ENCODE measurements at places on chromosomes 7 and 10.
A peak's percentile ranks its signal among the peaks of the same experiment; 100 is the strongest.

- no peak for DNase-seq
Measured at GRCh38 chr10:24542314-24543270, 181.1 kb downstream of the ARHGAP21 start.

DNA sequence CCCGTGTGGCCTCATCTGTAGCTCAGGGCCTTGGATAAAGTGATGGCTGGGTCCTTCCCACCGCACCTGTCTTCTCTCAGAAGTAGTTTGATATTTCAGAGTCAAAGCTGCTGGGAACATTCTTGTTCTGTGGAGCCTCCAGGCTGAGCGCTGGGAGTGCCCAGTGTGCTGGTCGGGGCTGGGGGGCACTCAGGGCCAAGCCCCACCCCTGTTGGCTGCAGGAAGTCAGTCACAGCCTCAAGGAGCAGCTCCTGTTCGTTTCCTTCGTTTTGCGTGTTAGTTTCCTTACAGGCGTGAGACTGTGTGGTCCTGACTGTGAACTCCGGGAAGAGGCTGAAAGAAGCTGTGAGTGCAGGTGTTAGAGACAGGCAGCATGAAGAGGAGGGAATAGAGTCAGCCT lies 33.2 kb downstream of the POR start:
- DNase-seq = no peak

- peak; percentile 74 for DNase-seq
Measured at GRCh38 chr7:6160191-6160623, 112.2 kb downstream of the CYTH3 start.

- no peak for DNase-seq
Measured at GRCh38 chr10:108465871-108466641, 1301.5 kb upstream of the SORCS1 start.

GRCh38 chr10:127090138-127090537 lies 106.3 kb downstream of the INSYN2A start:
- DNase-seq = peak; percentile 22

DNA sequence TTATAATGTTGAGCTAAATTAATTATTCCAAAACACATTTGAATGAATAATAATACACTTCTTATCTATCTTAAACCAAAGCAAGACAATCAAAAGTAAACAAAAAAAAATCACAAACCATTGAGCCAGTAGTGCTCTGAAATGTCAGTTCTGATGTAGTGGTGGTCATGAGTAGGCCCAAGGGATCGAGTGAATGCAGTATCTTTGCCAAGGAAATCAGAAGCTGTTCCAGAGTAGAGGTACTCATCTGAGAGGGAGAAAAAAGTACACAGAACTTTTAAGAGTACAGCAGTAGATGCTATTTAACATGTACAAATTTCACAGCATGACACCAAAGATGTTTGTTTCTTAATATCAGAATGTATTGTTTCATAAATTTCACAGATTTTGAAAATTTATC lies 121.5 kb downstream of the SEMA3D start:
- no peak for DNase-seq

- DNase-seq = no peak
Measured at GRCh38 chr10:34769899-34770298, 45.2 kb downstream of the PARD3 start.

DNA sequence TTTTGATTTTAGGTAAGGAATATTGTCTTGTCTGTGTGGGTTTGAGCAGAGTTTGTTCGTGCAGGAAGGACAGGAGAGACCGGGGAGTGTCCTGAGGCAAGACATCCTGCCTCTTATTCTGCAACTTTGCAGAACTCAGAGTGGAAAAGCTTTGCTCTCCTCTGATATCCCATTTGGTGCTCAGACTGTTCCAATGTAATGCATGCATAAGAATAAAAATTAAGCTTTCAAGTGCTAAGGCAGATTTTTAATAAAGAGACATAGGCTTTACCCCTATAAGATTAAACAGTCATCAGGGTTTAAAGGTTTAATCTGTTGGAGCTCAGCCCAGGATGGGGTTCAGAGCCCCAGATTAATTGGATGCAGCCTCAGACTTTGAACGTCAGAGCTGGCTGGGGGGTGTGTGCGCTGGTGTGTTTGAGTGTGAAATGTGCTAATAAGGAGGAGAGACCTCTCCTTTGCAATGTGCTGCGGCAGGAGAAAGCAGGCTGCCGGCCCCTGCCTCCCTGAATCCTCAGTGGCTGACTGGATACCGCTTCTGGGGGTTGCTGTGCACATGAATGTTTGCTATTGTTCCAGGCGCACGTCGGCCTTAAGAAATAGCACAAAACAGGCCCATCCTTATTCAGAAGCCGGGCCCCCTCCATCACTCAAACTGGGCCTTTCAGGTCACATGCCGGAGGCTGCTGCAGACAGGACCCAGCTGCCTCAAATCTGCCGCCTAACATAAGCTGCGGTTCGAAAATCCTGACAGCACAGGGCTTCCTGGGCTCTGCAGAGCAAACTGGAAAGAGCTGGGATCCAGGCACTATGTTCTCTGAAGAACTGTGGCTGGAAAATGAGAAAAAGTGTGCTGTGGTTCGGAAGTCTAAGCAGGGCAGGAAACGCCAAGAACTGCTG lies 84.1 kb upstream of the PRR15 start:
- DNase-seq = no peak

- no peak for DNase-seq
Measured at GRCh38 chr7:55360486-55360885, 4.7 kb upstream of the LANCL2 start.

GRCh38 chr10:124266468-124267230 lies 152.1 kb downstream of the OAT start:
- DNase-seq = no peak

GRCh38 chr10:21048068-21048467 lies 151.0 kb upstream of the NEBL start:
- no peak for DNase-seq

DNA sequence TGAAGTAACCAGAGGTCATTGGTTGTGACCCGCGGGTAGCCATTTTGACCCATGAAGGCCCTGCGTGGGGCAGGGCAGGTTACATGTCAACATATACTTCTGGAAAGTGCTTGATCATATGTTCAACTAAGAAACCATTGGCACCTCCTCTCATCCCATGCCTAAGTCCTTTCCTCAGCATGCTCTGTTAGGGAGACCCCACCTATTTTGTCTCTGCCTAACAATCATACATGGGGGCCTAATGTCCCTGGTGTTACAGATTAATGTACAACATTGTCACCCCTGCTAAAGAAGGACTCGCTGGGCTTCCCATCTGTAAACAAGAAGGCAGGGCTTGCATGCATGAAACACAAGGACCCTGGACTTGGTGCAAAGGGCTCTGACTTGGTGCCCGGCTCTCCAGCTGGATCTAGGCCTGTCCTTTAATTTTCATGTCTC lies 133.7 kb upstream of the TNS3 start:
- DNase-seq = no peak

GRCh38 chr10:33723181-33723580 lies 388.7 kb upstream of the NRP1 start:
- DNase-seq = no peak

DNA sequence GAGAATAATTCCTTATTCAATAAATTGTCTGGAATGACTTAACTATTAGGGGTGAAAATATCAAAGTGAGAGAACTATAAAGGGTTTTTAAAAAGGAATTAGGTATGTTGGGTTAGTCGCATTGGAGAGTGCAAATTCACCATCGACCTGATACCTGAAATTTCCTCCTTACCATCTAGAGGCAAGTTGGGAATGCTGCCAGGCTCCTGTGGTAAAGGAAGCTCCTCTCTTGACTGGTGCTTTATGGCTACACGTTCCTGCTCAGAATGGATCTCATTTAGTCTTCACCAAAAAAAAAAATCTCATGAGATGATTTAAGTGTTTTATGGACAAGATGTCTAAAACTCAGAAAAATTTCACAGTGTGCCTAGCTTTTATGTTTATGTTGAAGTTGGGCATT lies 129.8 kb downstream of the EGFR start:
- no peak for DNase-seq

GRCh38 chr7:89770161-89770560 lies 384.1 kb upstream of the STEAP1 start:
- DNase-seq = no peak

GRCh38 chr10:113252650-113253618 lies 299.9 kb upstream of the HABP2 start:
- DNase-seq = no peak

DNA sequence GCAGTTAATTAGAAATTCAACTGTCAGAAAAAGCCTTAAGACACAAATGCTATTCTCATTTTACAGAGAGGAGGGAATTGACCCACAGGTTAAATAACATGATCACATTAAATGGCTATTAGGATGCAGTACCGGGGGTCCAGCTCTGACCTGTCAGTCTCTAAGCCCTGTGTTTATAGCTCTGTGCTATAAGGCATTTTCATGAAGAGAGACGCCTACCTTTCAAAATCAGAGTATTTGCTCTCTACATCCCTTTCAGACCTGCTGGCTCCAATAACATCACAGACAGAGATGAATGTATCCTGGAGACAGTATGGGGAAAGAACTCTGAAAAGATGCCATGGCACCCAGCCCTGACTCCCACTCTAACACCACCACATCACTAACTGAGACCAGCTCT lies 189.9 kb upstream of the PRSS58 start:
- DNase-seq = no peak

DNA sequence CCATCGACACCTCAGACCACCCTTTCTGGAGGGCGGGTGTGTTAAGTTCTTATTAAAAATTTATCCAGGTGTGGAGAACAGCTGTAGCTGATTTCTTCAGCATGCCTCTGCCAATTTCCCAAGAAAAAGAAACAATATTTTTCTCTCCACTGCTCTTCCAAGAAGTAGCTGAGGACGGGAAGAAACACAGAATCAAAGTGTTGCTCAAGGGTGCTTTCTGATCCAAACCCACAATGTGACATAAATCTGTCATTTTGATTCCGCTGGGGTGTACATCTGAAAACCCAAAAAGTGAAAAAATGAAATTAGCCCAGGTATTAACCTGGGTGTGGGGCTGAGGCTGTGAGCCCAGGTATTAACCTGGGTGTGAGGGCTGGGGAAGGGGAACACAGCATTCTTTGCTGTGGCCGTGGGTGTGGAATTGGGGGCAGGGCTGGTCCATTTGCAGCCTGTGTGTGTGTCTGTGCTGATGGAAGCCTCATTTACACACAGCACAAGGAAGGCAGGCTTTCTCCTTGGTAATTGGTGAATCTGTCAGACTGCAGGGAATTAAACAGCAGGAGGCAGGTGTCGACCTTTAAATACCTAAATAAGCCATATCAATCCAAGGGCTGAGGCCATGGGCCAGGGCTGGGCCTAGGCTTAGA lies 48.4 kb upstream of the CCDC3 start:
- no peak for DNase-seq

DNA sequence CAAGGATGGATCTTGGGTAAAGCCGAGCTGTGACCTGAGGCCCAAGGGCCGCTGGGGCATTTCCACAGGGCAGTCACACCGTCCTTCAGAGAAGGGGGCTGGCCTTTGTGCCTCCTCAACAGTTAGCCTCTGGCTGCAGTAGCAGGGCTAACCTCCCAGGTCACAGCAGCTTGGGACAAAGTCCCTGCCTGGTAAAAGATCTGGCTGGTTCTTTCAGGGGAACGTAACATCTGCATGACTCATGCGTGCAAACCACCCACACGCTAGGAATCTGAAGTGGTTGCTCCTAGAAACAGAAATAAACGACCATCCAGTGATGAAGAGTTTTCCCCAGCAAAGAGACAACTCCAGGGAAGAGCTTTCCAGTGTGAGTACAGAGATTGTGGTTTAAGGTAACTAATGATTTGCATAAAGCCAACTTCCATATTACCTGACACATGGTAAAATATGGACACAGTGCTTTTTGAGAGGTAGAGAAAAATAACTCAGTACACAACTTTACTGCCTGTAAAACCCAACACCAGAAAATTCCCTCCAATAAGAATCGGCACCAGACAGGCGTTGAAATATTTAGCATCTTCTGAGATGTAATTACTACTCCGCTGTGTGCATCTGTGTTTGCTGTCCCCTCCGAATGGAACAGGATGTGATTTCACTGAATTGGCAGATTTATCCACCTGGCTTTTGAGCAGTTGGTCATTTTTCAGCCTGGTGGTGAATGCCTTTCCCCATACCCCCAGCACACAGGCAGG lies 84.9 kb upstream of the ADRB1 start:
- no peak for DNase-seq

DNA sequence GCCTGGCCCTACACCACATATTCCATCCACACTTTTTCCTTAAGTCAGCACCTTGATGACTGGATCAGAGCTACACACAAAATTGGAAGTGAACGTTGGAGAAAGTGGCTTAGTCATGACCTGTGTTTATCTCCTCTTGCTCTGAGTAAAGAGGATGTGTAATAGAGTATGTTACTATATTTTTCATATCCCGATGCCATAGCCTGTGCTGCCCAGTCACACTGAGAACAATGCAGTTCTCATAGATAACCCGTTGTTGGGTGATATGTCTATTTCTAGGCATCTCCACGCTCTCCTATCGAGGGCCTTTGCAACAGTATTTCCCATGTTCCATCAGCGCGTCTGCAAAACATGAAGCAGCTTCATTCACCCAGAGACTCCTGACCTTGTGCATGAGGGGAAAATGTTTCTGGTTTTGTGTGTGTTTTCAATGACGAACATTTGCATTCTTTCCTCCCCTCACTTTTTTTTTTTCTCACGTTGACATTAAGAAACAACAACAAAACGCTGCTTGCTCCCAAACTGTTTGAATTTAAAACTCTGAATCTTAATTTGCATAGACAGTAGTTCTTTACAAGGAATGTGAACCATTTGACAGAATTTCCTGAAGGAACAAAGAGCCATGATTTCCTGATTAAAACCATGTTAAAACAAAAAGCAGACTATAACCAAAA lies 43.4 kb downstream of the GRK5 start:
- no peak for DNase-seq

GRCh38 chr10:104308439-104308903 lies 29.8 kb downstream of the ITPRIP start:
- no peak for DNase-seq

GRCh38 chr10:78778444-78779338 lies 290.1 kb upstream of the ZMIZ1 start:
- no peak for DNase-seq

DNA sequence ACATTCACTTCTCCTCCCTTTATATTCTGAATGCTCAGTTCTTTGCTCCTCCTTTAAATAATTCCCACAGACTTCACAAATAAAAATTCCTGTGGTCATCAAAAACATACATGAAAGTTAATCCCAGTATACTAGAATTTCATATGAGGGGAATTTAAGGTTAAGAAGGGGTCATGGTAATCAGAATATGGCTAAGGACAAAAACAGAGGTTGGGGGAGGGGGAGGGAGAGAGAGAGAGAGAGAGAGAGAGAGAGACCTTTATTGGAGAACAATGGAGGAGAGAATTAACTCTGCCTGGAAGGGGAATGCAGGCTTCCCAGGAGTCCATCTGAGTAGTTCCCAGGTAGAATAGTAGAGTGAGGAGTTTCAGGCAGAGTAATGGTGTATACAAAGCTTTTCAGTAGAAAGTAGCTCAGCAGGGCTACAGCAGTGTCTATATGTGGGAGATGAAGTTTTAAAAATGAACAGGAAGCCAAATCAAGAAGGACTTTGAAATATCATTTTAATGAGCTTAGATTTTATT lies 5.2 kb upstream of the CUBN start:
- no peak for DNase-seq

Data from NCI-H2171 treated with DMSO at 0.1 percent for 48 hours (cell line).